ENCODE measurements at places on chromosomes 16 and 17. TPM values are rescaled to one million over a fixed set of nuclear protein-coding genes. Genes with fewer than 3 reads are reported as not detected.

- no peak overlapping the region for H3K4me3 ChIP-seq
- no peak overlapping the region for H3K27ac ChIP-seq
- H3K27me3 ChIP-seq, result no peaks in the 10 kb centered on the region
- H3K4me1 ChIP-seq, result no peaks in the 10 kb centered on the region
- DNase-seq, result no peak
- H3K36me3 ChIP-seq, result no peaks in the 10 kb centered on the region
Measured at GRCh38 chr16:29883987-29884386, 15.4 kb downstream of the SEZ6L2 start.

DNA sequence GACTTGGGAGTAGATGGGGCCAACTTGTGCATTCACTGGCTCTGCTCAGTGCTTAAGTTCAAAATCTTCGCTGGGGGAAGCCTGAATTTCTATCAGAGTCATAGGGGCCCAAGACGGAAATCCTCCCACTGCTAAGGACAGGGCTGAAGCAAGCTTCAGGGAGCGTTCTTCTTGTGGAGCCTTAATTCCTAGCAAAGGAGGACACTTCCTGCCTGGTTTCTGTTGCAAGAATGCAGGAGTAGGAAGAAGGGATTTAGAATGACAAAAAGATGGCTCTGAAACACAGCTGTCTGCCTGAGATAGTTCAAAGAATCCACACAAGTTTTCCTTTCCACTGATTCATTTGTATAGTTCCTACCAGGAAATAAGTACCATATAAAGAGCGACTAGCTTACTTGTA is 26.4 kb downstream of the PSME3IP1 start:
- H3K4me3 ChIP-seq, result no peak overlapping the region
- H3K27me3 ChIP-seq, result no peaks in the 10 kb centered on the region
- H3K4me1 ChIP-seq, result peaks cover 7% of the 10 kb centered on the region
- no peak overlapping the region for H3K27ac ChIP-seq
- peaks cover 10% of the 10 kb centered on the region for H3K36me3 ChIP-seq

GRCh38 chr16:71780521-71781089 is 28.0 kb downstream of the AP1G1 start:
- no peak for DNase-seq
- H3K4me3 ChIP-seq, result no peak overlapping the region
- H3K27me3 ChIP-seq, result no peaks in the 10 kb centered on the region
- peak overlapping the region; percentile 14 for H3K27ac ChIP-seq

DNA sequence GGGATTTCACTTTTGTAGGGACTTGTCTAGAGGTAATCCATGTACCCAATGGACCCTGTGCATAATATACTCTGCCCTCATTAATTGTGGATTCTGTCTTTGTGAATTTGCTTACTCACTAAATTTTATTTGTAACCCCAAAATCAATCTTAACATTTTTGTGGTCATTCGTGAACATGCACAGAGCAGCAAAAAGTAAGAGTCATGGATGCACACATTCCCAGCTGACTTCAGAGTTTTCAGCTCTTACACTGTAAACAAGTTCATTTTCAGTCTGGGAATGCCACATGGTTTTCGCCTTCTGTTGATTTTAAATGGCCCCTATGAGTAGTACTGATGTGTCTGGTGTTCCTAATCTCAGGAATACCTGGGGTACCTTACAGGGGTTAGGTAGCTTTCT is 24.3 kb downstream of the TAC4 start:
- no peaks in the 10 kb centered on the region for H3K27me3 ChIP-seq
- H3K36me3 ChIP-seq, result peaks cover 74% of the 10 kb centered on the region
- no peak overlapping the region for H3K27ac ChIP-seq
- DNase-seq, result no peak

DNA sequence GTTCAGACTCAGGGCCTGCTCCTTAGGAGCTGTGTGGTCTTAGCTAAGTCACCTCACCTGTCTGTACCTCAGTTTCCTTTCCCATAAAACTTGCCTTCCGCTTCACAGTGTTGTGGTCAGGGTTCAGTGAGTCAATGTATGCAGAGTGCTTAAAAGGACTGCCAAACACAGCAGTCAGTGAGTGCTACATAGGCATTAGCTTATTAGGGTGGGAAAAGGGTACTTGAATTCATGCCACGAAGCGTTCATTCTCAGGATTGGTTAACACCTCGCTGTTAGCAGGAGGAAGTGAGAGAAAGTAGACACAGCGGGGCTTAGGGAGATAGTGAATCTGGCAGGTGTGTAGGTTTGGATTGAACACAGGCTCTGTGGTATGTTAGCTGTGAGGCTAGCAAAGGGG is 155.2 kb downstream of the SHISA9 start:
- no peaks in the 10 kb centered on the region for H3K36me3 ChIP-seq
- no peak for DNase-seq
- H3K4me1 ChIP-seq, result no peaks in the 10 kb centered on the region
- no peaks in the 10 kb centered on the region for H3K27me3 ChIP-seq
- H3K27ac ChIP-seq, result no peak overlapping the region

Gene MOSMO
- 6.7 TPM for total RNA-seq

GRCh38 chr16:71769222-71769621 is 39.4 kb downstream of the AP1G1 start:
- H3K4me3 ChIP-seq, result no peak overlapping the region
- no peak overlapping the region for H3K27ac ChIP-seq
- no peak for DNase-seq

Gene CBLN1
- 0.14 TPM for total RNA-seq

DNA sequence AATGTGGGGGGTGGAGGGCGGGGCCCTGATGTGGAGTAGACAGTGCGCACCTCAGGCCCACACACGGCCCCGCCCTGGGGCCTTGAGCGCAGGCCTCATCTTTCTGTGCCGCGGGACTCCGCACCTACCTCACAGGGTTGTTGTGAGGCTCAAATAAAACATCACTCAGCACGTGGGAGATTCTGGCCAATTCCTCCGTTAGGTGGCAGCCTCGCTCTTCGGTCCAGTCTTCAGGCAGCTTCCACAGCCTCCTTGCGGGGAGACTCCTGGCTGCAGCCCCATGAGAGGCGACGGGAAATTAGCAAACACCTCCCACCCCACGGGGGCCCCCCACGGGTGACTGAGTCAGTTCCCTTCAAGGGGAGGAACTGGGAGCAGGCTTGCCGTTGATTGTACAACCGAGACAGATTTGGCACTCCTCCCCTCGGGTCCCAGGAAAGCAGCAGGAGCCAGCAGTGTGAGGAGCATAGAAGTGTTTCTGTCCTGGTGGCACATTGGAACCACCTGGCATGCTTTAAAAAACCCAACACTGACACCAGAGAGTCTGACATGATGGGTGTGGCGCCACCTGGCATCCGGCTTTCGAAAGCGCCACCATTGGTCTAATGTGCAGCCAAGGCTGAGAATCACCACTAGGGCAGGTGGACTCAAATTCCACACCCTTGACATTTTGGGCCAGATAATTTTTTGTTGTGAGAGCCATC is 7.6 kb downstream of the MRM1 start:
- no peaks in the 10 kb centered on the region for H3K36me3 ChIP-seq
- no peaks in the 10 kb centered on the region for H3K4me1 ChIP-seq
- no peak for DNase-seq
- no peaks in the 10 kb centered on the region for H3K27me3 ChIP-seq
- no peak overlapping the region for H3K27ac ChIP-seq

DNA sequence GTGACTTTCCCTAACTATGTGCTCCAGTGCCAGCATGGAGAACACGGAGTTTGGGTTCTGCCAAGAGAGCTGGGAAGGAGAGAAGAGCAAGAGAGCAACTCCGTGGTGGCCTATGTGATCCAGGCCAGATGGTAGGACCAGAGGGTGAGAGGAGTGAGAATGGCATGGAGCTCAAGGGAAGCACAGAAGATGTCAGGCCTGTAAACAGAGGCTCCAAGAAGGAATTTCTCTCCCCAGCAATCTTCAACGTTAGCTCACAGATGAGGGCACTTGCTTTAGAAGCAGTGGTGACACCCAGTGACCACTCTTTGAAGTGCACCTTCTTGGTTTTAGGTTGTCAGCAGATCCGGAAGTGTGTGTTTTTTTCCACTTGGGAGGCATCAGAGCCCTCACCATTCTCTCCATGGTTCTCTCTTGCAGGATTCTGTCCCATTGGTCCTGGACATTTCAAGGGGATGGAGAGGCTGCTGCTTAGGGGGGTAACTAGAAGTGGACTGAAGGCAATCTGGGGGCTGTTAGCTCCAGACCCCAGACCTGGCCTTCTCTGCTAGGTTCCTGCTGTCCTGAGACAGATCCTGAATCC is 18.1 kb upstream of the TMEM98 start:
- H3K27ac ChIP-seq, result no peak overlapping the region
- H3K4me1 ChIP-seq, result no peaks in the 10 kb centered on the region
- H3K27me3 ChIP-seq, result no peaks in the 10 kb centered on the region
- no peak overlapping the region for H3K4me3 ChIP-seq
- DNase-seq, result no peak

- no peaks in the 10 kb centered on the region for H3K27me3 ChIP-seq
- H3K4me1 ChIP-seq, result no peaks in the 10 kb centered on the region
- no peak overlapping the region for H3K4me3 ChIP-seq
Measured at GRCh38 chr17:78535273-78536197, 41.7 kb downstream of the DNAH17 start.

GRCh38 chr16:22668318-22668717 is 145.6 kb upstream of the HS3ST2 start:
- H3K36me3 ChIP-seq, result no peaks in the 10 kb centered on the region
- H3K4me1 ChIP-seq, result no peaks in the 10 kb centered on the region
- no peak overlapping the region for H3K4me3 ChIP-seq
- no peak for DNase-seq

DNA sequence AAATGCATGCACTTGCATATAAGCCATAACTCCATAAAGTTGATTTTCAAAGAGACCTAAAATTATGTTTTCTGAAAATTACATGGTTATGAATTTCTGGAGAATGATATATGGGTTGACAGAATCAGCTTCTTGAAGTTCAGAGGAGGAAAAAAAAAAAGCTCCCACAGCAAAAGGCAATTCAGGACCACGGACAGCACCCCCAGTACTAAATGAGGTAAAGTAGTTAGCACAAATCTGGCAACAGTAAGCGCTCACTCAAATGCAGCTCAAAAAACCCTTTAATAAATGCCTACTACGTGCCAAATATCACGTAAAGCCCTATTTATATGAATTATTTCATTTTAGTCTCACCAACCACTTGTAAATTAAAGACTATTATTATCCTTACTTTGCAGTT is 135.2 kb downstream of the SHISA9 start:
- no peaks in the 10 kb centered on the region for H3K4me1 ChIP-seq
- DNase-seq, result no peak
- no peak overlapping the region for H3K4me3 ChIP-seq
- no peaks in the 10 kb centered on the region for H3K36me3 ChIP-seq
- H3K27me3 ChIP-seq, result no peaks in the 10 kb centered on the region

- DNase-seq, result no peak
- peaks cover 9% of the 10 kb centered on the region for H3K4me1 ChIP-seq
- H3K4me3 ChIP-seq, result peak overlapping the region; percentile 24
Measured at GRCh38 chr16:84821728-84822689, 2.2 kb downstream of the CRISPLD2 start.

DNA sequence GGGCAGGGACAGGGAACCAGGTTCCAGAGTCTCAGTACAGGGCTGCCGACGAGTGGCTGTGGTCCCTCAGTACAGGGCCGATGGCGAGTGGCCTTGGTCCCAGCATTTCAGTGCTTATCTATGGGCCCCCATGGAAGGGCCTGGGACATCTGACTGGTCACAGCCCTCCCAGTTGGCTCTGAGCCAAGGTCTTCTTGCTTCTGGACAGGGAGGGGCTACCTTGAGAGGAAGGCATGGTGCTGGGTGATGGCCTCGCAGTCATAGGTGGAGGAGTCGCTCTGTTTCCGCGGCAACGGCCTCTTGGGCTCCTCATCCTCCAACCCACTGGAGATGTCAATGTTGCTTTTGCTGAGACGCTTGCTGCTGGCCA is 32.5 kb downstream of the PIMREG start:
- H3K4me1 ChIP-seq, result no peaks in the 10 kb centered on the region
- no peak overlapping the region for H3K4me3 ChIP-seq
- DNase-seq, result peak; percentile 22
- no peaks in the 10 kb centered on the region for H3K36me3 ChIP-seq

Gene SMPD3
- total RNA-seq, result 0.25 TPM

Gene KRTAP2-3
- total RNA-seq, result not detected

Gene KLHL10
- not detected for total RNA-seq

DNA sequence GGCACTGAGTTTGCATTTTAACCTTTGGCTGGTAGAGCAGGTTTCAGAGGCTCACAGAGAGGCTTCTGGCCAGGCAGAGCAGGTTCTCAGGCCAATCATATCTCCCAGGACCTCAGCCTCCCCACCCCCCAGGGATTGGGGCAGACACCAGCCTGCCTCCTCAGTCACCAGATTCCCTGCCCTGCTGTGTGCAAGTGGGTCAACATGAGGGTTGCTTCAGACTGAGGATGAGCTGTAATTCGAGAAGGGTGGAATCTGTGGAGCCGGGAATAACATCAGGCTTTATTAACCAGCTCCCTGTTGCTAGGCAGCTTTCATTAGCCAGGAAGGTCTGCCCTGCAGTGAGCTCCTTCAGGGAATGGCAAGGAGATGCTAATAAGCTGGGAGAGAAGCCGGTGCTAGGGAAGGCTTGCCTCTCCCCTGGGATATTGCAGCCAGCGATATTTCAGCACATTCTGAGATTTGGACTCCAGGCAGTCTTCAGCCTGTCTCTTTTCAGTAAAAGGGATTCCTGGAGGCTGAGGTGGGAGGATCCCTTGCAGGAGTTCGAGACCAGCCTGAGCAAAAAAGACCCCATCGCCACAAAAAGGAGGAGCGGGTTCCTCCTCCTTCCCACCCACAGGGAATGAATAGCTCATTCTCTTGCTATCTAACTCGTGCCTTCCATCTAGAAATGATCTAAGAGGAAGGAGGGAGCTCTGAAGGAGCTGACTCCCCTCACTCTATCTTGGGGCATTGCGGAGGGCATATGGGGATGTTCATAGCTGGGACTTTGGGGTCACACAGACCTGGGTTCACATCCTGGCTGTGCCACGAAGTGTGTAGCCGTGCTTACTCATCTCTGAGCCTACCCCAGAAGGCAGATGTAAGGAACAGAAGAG is 10.7 kb downstream of the SGSM2 start:
- DNase-seq, result peak; percentile 84
- peaks cover 3% of the 10 kb centered on the region for H3K4me1 ChIP-seq
- no peaks in the 10 kb centered on the region for H3K27me3 ChIP-seq

Gene DRC3
- 0.81 TPM for total RNA-seq

DNA sequence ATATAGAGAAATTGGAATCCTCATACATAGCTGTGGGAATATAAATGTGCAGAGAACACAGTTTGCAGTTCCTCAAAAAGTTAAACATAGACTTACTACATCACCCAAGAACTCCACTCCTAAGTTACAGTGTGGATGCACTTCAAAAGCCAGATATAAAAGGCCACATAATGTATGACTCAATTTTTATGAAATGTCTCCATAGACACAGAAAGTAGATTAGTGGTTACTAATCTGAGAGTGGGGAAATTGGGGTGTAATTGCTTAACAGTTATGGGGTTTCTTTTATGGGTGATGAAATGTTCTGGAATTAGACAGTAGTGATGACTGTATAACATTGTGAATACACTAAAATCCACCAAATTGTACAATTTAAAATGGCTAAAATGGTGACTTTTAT is 60.9 kb downstream of the CACNG1 start:
- no peaks in the 10 kb centered on the region for H3K27me3 ChIP-seq
- DNase-seq, result no peak
- no peaks in the 10 kb centered on the region for H3K4me1 ChIP-seq

Measured in right lobe of liver (tissue), 6 donors.